ENCODE measurements at places on chromosomes 3 and 15.

DNA sequence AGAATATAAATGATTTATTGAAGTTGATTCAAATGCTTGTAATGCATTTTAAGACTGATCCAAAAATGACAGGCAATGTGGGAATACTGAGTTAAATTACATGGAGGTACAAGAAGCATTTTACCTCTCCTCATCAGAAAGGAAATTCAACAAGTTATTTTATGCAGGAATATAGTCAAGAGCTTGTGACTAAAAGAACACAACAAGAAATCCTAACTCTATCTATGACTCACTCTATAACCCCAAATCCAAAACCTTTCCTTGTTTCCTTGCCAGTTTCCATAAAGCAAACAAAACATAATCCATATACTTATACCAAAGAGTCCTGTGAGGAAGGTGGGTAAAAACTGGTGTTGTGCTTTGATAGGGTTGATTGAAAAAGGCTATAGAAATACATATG lies 30.8 kb downstream of the SIN3A start:
- no peak for DNase-seq

DNA sequence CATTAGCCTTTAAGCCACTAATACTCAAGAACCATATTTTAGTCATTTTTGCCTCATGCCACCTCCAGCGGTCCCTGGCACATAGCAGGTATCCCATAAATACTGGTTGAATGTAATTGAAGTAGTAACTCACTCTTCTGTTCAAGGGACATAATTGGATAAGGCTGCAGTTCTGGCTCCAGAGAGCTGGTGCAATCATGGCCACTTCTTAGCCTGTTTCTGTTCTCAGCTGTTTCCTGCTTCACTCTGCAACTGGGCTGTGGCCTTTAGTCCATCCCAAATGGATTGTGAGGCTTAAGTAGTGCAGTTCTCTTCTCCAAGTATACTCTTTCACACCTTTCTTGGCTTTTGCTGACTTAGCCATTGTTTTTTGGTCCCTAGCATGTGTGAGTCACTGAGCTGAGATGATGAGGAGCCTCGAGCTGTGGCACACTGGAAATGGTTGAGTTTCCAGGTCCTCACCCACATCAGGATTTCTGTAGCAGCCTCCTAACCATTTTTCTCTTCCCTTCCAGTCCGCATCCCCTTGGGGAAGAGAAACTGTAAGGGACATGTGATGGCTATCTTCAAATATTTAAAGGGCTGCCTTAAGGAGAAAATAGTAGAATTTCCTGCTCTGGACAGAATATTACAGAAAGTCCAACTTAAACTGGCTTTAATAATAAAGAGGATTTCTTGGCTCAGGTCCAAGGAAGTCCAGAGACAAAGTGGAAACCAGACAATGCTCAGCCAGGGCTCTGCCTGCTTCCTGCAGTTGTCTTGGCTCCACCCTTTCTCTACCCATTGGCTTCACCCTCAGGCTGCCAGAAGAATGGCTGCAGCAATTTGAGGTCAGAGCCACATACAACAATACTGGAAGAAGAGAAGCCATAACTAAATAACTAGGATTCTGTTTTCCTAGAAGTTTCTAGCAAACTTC lies 305.4 kb upstream of the ROPN1 start:
- DNase-seq: no peak

DNA sequence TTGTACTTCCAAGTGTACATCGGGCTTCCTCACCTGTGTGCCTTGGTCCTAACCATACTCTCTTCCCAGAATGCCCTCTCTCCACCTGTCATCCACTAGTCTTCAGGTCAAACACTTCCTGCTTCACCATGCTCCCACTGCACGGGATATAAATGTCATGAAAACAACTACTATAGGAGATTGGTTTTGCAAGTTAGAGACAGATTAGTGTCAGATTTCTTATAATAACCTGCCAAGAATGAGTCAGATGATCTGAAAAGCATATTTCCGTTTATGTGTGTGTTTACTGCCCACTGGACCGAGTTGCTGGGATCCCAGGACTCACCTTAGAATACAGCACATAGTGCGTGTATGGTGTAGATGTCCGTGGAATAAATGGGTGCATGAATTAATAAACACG lies 21.4 kb downstream of the PLA1A start:
- DNase-seq: no peak

DNA sequence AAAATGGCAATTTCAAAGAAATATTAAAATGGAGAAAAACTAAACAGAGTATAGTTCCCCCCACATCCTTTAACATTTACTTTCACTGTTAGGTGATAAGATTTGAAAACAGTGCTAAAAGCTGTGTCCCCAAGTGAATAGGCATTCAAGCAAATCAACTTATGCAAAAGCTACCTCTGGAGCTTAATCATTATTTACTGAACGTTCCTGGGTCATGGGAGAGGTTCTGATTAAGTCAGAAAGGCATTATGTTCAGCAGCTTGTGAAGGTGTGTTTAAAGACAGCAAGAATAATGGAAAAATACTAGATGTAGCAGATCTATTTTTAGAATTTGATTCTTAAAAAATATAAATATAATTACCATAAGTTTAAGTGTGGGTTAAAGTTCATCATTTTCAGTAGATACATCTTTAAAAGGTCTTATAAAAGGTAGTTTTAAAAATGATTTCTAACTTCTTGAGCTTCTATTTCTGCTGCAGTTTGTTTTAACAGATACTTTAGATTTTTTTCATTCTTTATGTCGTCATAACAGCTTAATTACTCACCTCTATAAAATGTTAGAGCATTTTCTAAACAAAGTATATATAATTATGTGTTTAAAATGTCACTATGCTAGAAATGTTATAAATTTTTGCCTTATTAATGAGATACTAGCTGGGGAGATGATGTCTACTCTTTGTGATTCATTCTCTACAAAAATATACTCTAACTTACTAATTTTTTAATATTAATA lies 127.9 kb downstream of the MITF start:
- no peak for DNase-seq

DNA sequence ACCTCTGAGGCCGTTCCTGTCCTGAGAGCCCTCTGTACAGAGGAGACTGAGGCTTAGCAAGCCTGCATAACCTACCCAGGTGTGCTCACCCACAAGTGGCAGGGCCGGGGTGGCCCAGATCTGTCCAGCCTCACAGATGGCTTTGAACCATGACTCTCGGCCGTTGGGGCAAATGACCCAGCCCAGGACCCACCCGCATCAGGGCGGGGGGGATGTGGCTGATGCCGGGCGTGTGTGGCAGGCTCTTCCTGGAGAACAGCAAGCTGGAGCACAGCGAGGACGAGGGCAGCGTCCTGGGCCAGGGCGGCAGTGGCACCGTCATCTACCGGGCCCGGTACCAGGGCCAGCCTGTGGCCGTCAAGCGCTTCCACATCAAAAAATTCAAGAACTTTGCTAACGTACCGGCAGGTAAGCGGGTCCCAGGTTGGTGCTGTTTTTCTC lies 133.5 kb downstream of the LRRK1 start:
- no peak for DNase-seq

DNA sequence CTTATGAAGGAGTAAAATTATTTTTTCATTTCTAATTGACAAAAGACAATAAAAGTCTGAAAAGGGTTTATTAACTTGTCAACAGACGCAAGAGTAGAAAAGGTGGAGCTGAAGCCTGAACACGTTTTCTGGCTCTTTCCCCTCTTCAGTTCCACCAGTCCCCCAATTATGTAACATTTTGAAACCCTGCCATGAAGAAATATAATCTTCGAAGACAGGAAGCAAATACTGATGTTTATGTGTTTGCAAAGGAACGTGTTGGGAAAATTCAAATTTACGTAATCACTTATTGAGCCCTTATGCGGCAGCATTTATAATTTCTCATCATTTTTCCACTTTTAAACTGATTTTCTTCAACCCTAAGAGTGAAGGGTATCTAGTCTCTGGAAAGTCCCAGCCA lies 767 bp downstream of the AP3S2 start:
- DNase-seq: no peak

DNA sequence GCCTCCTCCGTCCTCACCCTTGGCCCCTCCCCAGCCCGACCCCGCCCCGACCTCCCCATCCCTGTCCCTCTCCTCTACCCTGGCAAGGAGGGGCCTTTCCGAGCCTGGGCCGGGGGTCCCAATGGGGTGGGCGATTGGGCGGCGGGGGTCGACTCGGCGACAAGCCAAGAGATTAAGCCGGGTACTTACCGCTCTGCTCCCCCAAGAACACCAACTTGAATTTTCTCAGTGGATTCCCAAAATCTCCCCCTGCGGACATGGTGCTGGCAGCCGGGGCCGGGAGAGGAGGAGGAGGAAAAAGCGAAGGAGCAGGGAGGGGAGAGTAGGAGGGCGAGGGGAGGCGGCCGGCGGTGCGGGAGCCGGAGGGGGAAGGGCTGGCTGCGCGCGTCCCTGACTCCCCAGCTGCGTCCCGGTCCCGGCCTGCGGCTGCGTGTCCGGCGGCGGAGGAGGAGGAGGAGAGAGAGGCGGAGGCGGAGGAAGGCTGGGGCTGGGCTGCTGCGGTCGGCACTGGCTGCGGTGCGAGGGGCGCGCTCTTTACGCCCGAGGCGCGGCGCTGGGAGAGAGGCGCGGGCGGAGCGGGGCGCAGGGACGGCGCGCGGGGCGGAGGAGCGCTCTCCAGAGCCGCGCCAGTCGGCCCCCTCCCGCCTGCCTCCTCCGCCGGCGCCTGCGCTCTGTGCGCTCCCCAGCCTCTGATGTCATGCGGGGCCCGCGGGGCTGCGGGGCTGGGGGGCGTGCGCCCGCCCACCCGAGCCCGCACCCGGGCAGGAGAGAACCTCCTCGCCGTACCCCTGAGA lies at the start of gene RAB6B:
TSS of gene RAB6B (minus strand) at position 675 of the 794 bp plus-strand sequence. CDS start at position 259, 416 bp downstream.
- DNase-seq: no peak

DNA sequence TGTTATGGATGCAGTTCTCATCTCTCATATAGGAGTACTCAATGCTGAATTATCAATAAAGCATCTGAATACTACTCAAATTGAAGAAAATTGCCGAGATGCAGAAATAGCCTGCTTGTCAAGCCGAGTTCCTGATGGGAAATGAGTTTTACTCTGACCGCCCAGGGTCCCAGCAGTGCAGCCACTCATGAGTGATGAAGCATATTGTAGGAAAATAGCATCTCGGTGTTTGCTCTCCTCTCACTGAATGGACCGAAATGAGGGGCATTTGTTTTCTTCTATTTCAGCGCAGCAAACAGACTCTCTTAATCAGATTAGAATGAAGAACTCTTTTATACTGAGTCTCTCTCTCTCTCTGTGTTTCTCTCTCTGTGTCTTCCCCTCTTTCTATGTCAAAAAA lies 190.0 kb downstream of the GABRB3 start:
- DNase-seq: no peak

DNA sequence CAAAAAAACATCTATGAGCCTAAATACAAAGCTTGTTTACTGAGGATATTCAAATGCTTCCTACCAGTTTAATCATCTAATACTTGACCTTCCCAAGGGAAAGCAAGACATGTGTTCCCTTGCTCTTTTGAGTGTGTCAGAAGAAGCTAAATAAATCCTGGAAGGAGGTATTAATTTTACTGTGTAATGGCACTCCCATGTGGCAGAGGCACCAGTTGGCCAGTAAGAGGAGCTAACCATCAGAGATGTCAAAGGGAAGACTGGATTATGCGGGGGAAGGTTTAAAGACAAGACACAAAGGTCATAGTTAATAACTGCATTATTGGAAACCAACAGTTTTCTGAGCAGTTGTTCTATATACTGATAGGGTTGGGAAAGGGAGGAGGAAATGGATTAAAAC lies 125.1 kb downstream of the SUCLG2 start:
- DNase-seq: no peak

DNA sequence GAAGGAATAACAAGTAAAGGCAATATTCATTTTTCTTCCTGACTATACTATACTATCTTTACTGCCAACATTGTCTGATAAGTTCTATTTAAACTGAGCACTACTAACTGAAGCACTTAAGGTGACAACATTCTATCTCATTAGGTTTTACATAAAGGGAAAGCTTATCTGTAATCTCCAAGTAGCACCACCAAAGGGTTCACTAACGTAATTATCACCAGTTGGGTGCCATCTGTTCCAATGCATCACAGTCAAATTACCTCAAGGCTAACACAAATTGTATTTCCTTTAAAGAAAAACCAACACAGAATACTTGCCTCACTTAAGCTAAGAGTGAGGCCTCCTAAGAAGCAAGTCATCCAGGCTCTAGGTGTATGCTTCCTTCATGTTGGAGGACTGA lies 453.8 kb downstream of the RAP2B start:
- no peak for DNase-seq

GRCh38 chr15:79863886-79864285 lies 32.9 kb downstream of the MTHFS start:
- DNase-seq: no peak

DNA sequence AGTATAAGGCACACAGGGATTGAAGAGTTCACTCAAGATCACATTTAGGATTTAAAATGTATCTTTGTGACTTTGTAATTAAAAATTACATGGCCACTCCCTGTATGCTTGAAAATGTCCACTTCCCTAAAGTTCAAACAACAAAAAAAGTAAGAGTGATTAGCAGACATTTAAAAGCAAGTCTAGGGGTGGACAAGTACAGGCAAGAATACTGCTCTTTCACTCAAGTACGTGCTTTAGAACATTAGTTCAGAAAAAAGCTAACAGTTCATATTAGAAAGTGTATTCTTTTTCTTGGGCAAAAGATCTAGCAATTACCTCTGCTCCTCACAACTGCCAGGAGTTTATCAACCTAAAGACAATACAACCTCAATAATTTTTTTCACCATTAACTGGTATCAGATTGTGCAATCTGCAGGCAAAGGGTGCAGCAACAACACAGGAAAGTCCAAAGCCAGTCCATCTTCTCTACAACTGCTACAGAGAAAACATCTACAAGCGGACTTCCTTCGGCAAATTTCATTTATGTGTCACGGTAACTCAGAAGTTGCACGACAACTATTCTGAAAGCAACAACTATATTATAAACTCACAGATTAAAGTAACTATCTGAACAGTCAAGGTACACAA lies 18.1 kb downstream of the CHSY1 start:
- no peak for DNase-seq

GRCh38 chr3:27074914-27075313 lies 294.3 kb downstream of the NEK10 start:
- DNase-seq: no peak

DNA sequence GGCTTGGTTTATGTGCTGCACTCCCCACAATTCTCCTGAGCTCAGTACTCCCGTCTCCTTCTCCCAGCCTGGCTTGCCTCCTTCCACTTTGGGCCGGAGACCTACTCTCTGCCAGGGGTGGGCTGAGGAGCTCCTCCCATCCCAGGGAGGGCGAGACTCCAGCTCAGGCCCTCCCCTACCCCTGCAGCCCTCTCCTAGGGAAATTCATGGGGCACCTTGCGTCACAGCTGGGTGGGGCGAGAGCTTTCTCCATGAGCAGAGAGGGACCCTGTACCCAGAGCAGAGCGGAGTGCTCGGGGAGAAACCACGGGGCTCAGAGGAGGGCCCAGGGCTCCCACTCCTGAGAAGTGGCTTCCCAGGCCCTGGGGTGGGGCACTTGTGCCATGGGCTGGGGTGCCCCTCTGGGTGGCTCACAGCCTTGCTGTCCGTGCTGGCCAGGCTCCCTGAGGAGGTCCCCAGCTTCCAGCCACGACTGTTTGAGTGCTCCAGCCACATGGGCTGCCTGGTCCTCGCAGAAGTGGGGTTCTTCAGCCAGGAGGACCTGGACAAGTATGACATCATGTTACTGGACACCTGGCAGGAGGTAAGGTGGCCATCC lies 13.3 kb downstream of the VILL start:
- DNase-seq: no peak

GRCh38 chr3:192923731-192924130 lies 6.1 kb upstream of the MB21D2 start:
- DNase-seq: no peak

GRCh38 chr3:1677576-1678156 lies 421.0 kb upstream of the CNTN4 start:
- DNase-seq: no peak

- DNase-seq: no peak
Measured at GRCh38 chr3:30443756-30444673, 162.4 kb upstream of the TGFBR2 start.
